ENCODE measurements at places on chromosomes 2 and 18. TPM values are rescaled to one million over a fixed set of nuclear protein-coding genes. Genes with fewer than 3 reads are reported as not detected.

RAB11FIP5 gene
- total RNA-seq, result 37.7 TPM

REG1A gene
- not detected for total RNA-seq

COBLL1 gene
- total RNA-seq, result 4.1 TPM

ICOS gene
- not detected for total RNA-seq

TEKT4 gene
- total RNA-seq, result not detected

MC2R gene
- not detected for total RNA-seq

UNC80 gene
- total RNA-seq, result not detected

NXPH2 gene
- not detected for total RNA-seq

NFU1 gene
- 45.6 TPM for total RNA-seq

FBLN7 gene
- total RNA-seq, result 0.42 TPM

TCF4 gene
- total RNA-seq, result 2.5 TPM

YWHAQ gene
- 677 TPM for total RNA-seq

NOSTRIN gene
- 1.6 TPM for total RNA-seq
